ENCODE measurements at places on chromosomes 2 and 18.

DNA sequence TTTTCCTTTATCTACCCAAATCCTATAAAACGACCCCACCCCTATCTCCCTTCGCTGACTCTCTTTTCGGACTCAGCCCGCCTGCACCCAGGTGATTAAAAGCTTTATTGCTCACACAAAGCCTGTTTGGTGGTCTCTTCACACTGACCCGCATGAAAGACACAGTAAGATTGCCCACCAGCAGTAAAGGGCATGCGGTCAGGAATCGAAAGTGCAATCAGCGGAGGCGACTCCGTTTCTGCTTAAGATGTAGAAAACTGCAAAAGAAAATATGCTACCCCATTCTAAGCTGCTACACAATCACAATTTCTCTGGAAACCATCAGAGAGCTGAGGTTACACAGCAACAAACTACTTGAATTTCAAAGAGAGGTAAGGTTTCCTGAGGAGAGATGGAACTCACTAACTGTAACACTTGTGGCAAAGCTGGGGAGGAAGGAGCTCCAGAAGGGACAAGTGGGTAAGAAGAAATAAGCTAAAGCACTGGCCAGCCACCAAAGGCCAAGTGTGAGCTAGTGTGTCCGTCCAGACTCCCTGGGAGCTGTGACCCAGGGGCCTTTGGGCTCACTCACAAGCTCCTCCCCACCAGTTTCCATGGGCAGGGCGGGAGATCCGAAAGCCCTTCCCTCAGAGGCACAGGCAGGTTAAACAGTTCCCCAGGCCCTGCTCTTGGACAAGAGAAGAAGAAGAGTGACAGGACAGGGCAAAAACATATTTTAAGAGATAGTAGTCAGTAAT, 72.8 kb upstream of the TGFA start:
- no peak for DNase-seq

DNA sequence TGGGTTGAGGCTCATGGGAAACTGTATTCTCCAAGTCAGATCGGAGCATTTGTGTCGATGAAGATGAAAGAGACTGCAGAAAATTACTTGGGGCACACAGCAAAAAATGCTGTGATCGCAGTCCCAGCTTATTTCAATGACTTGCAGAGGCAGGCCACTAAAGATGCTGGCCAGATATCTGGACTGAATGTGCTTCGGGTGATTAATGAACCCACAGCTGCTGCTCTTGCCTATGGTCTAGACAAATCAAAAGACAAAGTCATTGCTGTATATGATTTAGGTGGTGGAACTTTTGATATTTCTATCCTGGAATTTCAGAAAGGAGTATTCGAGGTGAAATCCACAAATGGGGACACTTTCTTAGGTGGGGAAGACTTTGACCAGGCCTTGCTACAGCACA, 336.6 kb downstream of the PAX3 start:
- DNase-seq: no peak

GRCh38 chr2:29397039-29397438, 281.8 kb downstream of the CLIP4 start:
- DNase-seq: no peak

DNA sequence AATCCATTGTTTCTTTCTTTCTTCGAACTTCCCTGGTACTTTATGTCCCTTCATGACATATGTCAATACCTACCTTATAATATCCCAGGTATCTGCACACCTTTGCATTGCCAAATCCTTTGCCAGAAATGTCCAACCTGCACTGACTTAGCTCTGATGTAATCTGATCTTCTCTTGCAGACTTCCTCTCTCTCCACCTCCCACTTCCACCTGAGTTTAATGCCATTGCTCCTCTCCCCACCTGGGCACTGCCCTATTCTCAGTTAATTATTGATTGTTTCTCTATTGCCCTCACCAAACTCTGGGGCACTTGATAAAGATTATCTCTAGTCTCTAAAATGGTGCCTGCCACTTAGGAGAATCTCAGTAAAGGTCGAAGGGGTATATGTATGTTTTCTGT, 23.0 kb downstream of the ARHGAP15 start:
- no peak for DNase-seq

- DNase-seq: no peak
These were observed 46.3 kb upstream of the CCDC150 start for GRCh38 chr2:196592911-196593881.

DNA sequence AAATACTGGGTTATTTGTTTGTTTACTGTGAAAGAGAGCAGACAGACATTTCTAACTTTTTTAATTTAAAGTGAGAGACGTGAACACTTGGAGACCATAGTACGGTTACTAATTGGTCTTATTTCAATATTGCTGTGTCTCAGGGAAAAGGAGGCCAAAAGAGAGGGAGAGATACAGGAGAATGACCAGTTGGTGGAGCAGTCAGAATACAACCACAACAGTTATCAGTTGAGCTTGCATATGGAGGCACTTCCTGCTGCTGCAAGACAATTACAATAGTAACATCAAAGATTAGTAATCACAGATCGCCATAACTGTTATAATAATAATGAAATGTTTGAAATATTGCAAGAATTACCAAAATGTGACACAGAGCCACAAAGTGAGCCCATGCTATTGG, 58.2 kb downstream of the TWSG1 start:
- no peak for DNase-seq

All from SK-N-MC (cell line).